ENCODE measurements at places on chromosomes 12 and 14. TPM values are rescaled to one million over a fixed set of nuclear protein-coding genes. Genes with fewer than 3 reads are reported as not detected.

DNA sequence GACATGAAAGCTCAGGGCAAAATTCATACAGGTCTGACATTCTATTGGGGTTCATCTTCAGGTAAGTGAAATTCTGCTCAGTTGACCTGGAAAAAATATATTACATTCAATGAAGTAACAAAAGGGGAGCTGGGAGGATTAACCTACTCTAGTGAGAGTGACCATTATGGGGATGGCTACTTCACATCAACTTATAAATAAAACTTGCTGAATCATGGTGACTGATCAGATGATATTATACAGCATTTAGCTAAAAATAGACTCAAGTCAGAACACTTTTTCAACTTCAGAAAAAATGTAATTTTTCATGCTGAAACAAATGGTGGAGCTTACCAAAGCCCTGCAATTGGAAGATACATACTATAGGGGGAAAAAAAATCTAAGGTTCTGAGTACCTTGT, 800.2 kb downstream of the FSCB start:
- no peak for DNase-seq

PPP1R36 gene
- not detected for total RNA-seq

DNA sequence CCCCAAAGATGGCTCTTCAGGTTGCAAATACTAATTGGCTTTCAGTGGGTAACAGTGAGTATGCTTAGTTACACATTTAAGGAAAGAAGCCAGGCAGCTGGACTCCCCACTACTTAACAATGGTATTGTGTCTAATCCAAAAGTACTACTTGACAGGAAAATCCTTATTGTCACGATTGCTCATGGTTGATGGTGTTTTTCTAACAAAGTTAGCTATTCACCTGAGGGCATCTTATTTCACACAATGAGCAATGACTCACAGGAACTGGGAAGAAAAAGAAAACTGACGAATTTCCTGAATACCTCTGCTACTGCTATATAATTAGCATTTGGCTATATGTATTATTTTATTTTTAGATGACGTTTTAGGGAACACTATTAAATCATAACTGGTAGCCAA, 33.4 kb upstream of the ALG10 start:
- DNase-seq: no peak

MGP gene
- total RNA-seq: not detected

DNA sequence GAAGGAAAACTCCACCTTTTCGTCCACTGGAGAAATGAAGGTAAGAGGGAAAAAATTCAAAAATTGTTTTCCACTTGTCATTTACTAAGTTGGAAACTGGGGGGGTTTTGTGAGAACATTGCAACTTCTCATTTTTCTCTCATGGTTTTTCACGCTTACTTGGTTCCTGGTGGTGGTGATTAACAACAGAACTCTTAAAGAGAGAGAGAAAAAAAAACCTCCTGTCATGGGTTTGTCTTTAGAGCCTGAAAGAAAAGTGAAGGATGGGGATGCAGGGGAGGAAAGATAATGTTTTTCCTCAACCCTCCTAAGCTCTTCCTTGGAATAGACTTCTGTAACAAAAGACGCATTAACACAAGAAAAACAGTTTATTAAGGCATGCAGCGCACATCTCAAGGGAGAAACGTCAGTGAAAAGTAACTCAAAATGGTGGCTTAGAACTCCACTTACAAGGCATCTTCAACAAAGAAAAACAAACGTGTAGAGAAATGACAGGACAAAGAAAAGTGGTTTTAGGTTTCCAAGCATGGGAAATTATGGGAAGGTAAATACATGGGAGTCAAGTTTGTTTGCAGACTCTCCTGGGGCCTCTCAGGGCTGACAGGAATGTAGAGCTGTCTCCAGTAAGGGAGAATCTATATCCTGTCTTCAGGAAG, 81.9 kb upstream of the ATF7IP start:
- no peak for DNase-seq

GRCh38 chr12:12442548-12443071, 85.7 kb downstream of the BORCS5 start:
- DNase-seq: no peak
